Activated T-helper 1 cell treated with Interleukin-2 at 50 U/mL for 16 hours (primary cell): ENCODE measurements at places on chromosomes 16 and 17.

GRCh38 chr17:33288954-33289353 lies 4.1 kb downstream of the ASIC2 start:
- no peak for DNase-seq

DNA sequence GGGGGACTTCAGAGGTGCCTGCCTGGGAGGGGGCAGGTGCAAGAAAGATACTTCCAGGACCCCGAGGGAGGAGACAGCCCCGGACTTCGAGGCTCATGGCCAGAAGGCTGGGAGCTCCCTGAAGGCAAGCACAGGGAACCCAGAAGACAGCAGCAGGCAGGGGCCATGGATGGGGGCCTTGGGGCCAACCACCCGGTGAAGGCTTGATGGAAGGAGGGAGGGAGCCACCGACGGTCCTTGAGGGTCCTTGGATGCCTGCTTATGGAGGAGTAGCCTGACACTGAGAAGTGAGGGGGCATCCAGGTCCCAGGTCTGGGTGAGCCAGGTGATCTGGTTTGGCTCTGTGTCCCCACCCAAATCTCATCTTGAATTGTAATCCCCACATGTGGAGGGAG lies 89.7 kb downstream of the SEC14L1 start:
- DNase-seq, result no peak

GRCh38 chr17:74008196-74008595 lies 195.3 kb upstream of the RPL38 start:
- DNase-seq, result no peak

DNA sequence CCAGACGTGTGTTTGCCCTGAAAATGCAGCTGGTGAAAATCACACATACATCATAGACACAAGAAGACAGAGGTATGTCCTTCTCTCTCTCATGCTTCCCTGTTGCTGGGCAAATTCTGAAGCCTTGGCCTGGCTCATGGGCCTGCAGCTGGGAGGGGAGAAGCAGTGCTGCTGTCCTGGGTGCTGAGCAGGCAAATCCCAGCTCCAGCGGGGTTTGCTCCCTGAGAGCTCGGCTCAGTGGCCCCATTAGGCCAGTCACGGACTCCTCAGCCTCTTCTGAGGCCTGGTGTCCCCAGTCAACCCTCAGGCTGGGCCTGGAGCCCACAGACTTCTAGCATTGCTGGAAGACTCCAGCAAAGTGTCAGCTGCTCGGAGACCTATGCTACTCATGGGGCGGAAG lies 11.7 kb downstream of the RHBDL3 start:
- no peak for DNase-seq

- no peak for DNase-seq
Measured at GRCh38 chr17:77208217-77208808, 67.5 kb downstream of the SEC14L1 start.

- DNase-seq, result no peak
Measured at GRCh38 chr17:82235775-82236141, 6.9 kb downstream of the SLC16A3 start.

- no peak for DNase-seq
Measured at GRCh38 chr17:5365831-5366230, 53.6 kb downstream of the NUP88 start.

GRCh38 chr17:3630781-3631180 lies 5.3 kb downstream of the SHPK start:
- no peak for DNase-seq

DNA sequence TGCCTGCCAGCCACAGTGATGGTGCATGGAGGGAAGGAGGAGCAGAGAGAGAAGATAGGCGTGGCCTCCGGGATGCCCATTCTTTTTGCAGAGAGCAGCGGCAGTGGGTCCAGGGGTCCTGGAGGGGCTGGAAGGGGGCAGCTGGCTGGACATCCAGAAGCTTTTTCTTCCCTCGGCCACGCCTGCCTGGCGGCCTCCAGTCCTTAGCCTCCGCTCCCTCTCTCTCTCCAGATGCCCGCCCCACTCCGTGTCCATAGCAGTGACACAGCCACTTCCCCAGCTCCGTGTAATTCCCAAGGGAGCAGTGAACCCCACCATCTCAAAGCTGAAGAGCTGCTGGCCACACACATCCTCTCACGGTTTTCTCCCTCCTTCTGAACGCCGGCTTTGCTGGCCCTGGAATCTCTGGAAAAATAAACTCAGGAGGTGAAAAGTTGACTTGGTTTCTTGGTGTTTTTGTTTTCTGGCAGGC lies 26.3 kb upstream of the CDC42EP4 start:
- no peak for DNase-seq

- DNase-seq, result no peak
Measured at GRCh38 chr16:52439171-52439701, 107.7 kb downstream of the TOX3 start.

- no peak for DNase-seq
Measured at GRCh38 chr16:80913397-80913796, 93.3 kb downstream of the CMC2 start.

DNA sequence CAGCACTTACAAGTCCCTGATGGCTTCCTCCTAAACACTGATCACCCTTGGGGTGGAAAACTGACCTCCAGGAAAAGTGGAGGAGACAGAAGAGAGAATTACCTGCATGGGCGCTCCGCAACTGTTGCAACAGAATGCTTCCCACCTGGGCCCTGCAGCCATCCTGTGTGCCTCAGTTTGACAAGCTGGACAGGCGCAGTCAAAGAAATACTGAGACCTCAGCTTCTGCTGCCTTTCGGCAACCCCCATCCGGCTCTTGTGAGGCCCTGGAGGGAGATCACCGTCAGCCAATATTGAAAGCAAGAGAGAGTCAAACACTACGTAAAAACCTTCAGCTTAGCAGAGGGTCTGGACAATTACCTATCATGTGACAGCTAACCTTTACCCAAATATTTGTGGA lies 24.8 kb downstream of the SERPINF1 start:
- DNase-seq, result no peak

DNA sequence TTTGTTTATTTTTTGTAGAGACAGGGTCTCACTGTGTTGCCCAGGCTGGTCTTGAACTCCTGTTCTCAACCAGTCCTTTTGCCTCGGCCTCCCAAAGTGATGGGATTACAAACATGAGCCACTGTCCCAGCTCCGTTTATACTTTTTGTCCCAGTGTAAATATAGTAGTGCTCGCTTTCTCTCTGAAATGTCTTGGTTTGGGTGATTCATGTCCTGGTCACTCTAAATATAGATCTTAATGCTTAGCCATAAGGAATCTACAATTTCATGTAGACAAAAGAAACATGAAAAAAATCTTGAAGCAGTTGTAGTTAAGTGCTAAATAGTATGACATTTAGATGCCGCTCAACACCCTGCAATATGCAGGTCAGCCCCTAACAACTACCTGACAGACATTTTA lies 126.9 kb downstream of the KATNIP start:
- no peak for DNase-seq

DNA sequence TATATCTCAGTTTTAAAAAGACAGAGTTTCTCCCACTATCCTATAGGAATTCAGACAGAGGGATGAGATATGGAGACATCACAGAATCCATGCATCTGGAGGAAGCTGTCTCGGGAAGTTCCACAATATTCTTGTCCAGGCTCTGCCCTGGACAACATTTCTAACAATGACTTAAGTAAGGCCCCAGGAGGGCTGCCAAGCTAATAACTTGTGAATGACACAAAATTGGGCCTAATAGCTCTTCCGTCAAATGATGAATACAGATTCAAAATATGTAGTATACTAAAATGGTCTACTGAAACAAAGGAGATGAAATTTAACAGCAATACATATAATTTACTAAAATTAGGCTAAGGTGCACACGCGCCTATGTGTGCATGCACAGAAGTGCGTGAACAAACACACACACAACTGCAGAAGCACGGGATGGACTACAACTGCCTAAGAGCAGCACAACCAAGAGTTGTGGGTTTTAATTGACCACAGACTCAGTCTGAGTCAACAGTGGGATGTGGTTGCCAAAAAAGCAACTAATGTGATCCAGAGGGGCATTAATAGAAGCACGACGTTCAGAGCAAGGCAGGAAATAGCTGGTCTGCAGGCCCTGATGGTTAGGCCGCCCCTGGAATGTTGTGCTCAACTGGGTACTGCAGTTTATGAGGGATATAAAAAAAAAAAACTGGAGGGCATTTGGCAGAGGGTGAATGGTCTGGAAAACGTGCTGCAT lies 26.3 kb upstream of the HS3ST2 start:
- no peak for DNase-seq

- DNase-seq, result no peak
Measured at GRCh38 chr17:82923366-82924113, 83.7 kb upstream of the ZNF750 start.

DNA sequence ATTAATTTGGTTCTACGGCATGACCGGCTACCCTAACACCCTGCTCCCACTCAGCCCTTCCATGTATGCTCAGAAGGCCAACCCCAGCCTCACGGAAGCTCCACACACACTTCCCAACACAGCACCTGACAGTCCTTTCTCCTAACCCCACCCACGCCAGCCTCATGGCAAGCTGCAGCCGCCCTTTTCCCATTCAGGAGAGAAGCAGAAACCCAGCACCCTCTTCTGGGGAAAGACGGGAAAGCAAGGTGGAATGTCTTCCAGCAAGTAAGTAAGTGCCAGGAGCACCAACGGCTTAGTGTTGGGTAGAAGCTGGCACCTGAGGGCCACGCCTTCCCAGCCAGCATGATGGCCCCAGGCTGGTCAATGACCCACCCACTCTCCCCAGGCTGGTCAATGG lies 32.1 kb downstream of the ABR start:
- DNase-seq, result no peak

DNA sequence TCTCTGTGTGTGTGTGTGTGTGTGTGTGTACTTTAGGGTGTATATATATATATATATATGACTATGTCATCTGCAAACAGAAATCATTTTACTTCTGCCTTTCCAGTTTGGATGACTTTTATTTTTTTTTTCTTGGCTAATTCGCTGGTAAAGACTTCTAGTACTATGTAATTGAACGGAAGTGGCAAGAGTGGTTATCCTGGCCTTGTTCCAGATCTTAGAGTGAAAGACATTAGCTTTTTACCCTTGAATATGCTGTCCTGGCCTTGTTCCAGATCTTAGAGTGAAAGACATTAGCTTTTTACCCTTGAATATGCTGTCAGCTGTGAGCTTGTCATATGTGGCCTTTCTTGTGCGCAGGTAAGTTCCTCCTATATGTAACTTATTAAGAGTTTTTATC lies 72.7 kb upstream of the MYOCD start:
- DNase-seq, result no peak

GRCh38 chr16:71885261-71885650 lies 1.3 kb upstream of the ZNF821 start:
- no peak for DNase-seq

DNA sequence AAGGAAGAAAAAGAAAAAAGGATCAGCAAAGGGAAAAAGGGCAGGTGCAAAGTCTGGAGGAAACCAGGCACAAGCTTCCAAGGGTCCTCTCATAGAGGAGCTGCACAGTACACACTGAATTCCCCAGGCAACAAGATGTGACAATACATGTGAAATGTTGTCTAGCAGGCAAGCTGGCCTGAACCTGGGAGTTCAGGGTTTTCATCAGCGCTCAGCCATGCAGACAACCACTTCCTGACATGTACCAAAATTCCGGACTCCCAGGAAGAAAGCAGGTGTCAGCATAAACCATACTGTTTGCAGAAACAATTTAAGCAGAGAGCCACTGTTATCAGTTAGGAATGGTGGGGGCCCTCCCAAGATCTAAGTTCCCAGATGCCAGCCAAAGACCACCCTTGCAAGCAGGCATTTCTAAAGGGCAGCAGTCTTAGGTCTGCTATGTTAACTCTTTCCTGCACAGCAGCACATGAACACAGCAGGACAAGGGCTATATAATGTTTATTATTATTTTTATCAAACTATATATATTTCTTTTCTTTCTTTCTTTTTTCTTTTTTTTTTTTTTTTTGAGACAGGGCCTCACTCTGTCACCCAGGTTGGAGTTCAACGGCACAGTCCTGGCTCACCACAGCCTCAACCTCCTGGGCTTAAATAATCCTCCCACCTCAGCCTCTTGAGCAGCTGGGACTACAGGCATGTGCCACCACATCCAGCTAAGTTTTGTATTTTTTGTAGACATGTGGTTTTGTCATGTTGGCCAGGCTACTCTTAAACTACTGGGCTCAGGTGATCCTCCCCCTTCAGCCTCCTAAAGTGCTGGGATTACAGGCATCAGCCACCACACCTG lies 10.1 kb downstream of the TK2 start:
- no peak for DNase-seq

- no peak for DNase-seq
Measured at GRCh38 chr17:38574712-38575111, 31.0 kb downstream of the SRCIN1 start.

DNA sequence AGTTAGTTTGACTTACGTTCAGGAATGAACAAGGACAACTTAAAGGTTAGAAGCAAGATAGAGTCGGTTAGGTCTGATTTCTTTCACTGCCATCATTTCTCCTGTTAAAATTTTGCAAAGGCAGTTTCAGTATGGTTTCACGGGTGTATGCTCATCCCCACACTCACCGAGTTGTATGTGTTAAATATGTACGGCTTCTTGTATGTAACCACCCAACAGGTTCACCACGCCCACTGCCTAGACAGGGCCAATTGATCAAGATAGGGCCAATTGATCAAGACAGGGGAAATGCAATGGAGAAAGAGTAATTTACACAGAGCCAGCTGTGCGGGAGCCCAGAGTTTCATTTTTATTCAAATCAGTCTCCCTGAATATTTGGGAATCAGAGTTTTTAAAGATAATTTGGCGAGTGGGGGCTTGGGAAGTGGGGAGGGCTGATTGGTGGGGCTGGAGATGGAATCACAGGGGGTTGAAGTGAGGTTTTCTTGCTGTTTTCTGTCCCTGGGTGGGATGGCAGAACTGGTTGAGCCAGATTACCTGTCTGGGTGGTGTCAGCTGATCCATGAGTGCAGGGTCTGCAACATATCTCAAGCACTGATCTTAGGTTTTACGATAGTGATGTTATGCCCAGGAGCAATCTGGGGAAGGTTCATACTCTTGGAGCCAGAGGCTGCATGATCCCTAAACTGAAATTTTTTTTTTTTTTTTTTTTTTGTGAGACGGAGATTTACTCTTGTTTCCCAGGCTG lies 62.4 kb upstream of the PLCG2 start:
- no peak for DNase-seq

DNA sequence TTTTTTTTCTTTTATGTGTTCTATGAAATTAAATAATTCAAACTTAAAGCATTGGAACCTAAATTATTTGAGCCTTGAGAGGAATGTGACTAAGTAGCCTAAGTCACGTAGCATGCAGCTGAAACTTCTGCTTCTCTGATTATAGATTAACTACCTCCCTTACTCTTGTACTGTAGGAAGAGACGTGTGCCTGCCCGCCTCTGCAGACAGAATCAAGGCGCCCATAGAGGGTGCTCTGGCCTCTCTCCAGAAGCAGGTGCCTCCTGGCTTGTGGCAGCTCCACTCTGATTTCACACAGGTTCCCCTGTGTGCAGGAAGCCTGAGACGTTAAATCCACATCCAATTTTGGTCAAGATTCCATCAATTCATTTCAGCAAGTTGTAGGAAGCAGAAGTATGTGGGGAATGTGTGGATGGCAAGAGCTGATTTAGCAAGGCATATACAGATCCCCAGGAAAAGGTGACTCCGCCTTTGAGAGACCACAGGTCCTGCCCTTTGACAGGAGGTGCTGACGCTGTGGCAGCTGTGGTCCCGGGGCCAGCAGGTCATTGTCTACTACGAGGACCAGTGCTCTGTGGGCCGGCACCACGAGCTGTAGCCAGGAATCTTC lies 1418.8 kb downstream of the CDH11 start:
- no peak for DNase-seq
